Left renal cortex interstitium (tissue), 4 donors: ENCODE measurements at places on chromosomes 3 and 15.
A peak's percentile ranks its signal among the peaks of the same experiment; 100 is the strongest.

DNA sequence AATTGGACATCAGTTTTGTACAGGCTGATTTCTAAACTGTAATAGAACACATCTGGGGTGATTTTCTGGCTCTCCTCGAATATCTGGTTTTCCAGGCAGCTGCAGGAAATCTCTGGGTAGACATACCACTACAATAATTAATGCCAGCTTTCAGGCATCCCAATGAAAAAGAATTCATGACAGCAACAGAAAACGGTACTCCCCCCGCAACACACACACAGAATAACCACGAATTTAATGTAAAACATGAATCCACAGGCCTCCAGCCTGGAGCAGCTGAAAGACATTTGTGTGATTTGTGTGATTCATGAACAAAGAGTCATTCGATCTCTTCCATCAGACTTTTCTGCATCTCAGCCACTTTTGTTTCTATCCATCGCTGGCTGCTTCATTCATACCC is 262.2 kb downstream of the MAGI1 start:
- no peak for DNase-seq

DNA sequence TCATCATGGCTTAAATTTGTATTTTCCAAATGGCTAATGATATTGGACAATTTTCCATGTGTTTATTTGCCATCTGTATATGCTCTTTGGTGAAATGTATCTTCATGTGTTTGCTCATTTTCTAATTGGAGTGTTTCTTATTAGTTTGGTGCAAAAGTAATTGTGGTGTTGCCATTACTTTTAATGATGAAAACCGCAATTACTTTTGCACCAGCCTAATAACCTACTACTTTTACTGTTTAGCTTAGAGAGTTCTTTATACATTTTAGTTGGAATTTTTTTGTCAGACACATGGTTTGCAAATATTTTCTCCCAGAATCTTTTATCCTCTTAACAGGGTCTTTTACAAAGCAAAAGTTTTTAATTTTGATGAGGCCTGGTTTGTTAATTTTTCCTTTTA is 141.0 kb upstream of the AGTR1 start:
- DNase-seq: no peak

DNA sequence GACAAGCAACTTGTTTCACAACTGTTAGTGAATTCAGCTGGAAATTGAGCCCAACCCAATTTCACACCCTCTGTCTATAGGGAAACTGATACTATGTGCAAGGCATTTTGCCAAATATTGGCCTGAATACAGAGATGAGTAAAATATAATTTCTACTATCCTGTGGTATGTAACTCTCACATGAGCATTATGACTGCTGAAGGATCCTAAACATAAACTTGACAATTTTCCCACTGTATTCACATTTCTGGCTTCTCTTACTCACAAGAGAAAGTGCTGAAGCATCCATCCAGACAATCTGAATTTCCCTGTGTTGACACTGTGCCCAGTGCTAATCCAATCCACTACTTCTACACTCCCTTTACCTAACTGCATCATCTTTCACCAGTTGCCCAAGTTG is 28.4 kb downstream of the SERPINI2 start:
- no peak for DNase-seq

- DNase-seq: no peak
Measured at GRCh38 chr3:35651426-35651825, 12.1 kb downstream of the ARPP21 start.

GRCh38 chr3:100480081-100480480 is 12.3 kb upstream of the TMEM45A start:
- DNase-seq: no peak

- DNase-seq: no peak
Measured at GRCh38 chr15:33865416-33865815, 102.9 kb upstream of the CHRM5 start.

DNA sequence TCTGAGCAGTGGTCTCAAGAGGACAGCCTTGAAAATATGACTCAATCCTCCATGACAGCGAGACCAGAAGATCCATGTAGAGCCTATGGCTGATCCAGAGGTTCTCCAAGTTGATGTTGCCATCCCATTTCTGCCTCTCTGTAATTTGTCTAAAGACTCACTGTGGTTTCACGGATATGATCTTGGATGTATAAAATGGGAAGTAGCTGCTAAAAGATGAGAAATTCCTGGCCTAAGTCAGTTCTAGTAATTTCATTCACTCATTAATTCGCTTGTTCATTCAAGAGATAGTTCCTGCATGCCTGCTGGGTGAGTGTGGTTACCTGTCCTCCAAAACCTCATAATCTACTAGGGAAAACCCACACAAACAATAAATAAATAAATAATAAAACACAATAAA is 145.9 kb downstream of the TNIK start:
- no peak for DNase-seq

DNA sequence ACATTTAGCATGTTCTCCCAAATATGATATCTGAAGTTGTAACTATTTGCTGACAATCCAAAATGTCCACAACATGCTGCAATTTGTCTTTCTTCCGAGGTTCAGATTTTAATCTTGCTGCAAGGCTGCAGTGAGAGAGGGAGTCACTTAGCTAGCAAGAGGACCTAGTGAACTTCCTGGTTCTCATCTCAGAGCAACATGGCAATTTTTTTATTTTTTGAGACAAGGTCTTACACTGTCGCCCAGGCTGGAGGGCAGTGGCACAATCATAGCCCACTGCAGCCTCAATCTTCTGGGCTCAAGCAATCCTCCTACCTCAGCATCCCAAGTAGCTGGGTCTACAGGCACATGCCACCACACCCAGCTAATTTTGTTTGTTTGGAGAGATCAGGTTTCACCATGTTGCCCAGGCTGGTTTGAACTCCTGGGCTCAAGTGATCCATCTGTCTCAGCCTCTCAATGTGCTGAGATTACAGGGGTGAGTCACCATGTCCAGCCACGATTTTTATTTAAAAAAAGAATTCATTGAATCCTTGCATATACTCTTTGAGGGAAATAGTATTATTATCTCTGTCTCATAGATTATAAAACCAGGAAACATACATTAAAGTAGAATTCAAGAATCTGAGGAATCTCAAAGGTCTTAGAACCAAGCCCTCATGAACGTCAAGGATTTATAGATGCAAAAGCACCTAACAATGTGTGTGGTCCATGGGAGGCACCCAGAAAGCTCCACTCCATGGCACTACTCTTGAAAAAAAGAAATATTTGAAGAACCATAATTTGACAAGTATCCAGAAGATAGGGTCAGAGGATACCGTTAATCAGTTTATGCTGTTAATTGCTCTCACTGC is 9.1 kb downstream of the HDC start:
- DNase-seq: no peak

DNA sequence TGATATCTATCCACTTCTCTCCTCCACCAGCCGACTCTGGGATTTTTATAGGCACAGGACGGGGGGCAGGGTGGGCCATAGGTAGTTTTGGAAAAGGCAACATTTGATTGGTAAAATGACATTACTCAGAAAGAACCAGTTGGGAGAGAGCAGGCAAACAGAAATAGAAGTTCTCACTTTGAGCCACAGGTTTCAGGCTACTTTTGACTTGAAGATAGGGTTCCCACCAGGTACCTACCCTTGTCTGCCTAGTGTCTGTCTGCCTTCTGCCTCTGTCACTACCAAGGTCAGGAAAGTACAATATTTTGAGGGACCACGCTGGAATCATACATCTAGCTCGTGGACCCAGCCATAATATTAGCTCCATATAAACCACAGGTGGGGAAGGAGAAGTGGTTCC is 412.9 kb upstream of the GRM7 start:
- DNase-seq: no peak

GRCh38 chr15:91854639-91854990 is 1.1 kb downstream of the SLCO3A1 start:
- no peak for DNase-seq

GRCh38 chr3:33908250-33908851 is 109.9 kb downstream of the PDCD6IP start:
- no peak for DNase-seq

DNA sequence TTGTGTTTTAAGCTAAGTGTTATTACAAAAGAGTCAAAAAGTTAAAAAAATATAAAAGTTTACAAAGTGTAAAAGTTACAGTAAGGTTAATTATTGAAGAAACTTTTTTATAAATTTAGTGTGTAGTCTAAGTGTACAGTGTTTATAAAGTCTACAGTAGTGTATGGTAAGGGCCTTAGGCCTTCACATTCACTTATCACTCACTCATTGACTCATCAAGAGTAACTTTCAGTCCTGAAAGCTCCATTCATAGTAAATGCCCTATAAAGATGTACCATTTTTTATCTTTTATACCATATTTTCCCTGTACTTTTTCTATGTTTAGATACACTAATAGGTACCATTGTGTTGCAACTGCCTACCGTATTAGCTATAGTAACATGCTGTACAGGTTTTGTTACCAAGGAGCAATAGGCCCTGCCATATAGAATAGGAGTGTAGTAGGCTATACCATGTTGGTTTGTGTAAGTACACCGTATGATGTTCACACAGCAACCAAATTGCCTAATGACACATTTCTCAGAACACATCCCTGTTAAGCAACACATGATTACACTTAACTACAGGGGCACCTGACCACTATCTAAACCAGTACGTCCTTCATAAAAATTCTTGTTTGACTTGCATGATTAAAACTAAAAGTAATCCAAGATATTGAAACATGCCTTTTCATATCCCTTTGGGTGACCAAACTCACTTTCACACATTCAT is 17.2 kb downstream of the RAD18 start:
- DNase-seq: no peak

GRCh38 chr3:20258371-20258770 is 72.4 kb upstream of the SGO1 start:
- no peak for DNase-seq

DNA sequence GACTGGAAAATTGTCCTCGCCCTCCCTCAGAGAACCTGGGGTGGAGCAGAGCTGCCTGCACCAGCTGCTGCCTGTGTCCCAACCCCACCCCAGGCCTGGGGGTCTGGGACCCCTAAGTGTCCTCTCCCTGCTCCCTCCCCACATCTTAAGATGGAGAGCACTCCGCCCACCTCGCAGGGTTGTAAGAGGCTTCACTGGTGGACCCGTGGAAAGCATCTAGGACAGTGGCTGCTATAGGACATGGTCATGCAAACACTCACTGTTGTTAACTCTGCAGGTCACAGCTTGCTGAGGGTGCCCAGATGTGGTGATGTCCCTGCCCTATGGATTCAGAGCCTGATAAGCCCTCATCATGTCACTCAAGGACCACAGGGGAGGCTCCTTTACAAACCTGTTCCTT is 62.0 kb upstream of the ARNT2 start:
- no peak for DNase-seq

DNA sequence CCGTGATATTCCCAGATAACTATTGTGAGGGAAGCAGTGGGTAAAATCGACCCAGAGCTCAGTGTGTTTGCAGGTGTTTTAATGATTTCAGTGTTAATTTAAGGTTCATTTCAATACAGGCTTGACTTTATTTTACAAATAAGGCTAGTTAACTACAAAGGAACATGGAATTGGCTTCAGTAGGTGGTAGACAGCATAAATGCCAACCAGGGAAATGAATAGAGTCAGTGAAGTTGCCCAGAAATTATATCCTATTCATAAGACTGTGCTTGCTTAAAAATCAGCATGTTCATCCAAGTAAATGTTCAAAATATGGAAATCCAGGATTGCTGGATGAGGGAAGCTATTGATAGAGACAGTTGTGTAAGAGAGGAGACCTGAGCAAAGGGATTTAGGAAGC is 66.1 kb downstream of the LARS2 start:
- DNase-seq: no peak

- DNase-seq: peak; percentile 32
Measured at GRCh38 chr3:192409201-192409837, 318.0 kb downstream of the FGF12 start.

DNA sequence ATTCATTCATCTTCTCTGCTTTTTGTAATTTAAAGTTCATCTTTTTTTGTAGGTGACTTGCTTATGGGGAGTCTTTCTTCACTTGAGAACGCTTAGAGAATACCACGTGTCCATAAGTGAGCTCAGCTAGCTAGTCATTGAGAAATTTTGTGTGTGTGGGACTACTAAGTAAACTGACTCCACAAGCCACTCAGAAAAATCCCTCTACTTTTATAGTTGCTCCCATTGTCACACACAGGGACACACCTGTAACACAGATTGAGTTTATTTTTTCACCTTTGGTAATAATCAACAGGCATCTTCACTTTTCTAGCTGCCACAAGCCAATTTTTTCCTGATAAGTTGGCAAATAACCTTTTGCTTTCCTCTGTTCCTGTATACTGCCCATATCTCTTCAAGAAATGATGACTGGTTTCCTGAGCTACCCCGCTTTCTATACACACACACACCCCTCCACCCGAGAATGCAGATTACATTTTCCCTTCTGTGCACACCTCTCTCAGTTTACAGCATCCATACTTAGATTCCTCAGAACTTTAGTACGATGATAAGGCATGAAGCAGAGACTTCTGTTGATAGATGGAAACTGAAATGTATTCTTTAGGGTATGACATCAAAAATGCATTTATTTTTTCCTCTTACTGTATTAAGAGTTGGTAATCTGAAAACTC is 4.6 kb downstream of the TSC22D2 start:
- DNase-seq: no peak

DNA sequence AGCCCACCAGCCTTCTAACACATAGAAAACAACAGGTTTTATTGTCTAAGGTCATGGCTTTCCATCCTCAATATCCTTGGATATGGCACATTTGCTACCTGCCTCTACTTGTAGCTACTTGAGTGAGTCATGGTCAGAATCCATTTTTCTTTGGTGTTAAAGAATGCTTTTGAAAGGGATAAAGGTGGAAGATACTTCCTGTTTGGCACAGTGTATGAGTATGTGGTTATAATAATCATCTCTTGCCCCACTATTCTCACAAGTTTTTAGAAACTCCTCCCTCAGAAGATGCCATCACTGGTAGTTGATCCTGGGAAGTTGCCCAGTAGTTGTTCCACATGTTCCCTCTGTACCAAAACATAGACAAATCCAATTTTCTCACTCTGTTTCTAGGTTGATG is 508.6 kb upstream of the IL12A start:
- DNase-seq: no peak

DNA sequence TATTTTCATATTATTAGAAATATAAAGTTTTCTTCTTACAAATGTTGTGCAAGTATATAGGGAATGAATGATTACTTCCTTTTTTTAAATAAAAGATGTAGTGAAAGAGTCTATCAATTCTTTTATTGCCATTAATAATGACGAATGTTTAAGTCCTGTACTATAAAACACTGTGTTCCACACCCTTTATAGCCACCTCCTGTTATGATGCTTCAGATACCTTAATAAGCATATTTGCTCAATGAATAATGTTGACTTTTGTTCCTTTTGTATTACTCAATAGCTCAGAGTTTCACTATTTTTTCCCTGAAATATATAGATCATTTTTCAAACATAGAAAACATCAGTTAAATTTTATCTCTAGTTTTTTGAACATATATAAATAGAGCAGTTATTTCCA is 378.2 kb upstream of the THBS1 start:
- no peak for DNase-seq

DNA sequence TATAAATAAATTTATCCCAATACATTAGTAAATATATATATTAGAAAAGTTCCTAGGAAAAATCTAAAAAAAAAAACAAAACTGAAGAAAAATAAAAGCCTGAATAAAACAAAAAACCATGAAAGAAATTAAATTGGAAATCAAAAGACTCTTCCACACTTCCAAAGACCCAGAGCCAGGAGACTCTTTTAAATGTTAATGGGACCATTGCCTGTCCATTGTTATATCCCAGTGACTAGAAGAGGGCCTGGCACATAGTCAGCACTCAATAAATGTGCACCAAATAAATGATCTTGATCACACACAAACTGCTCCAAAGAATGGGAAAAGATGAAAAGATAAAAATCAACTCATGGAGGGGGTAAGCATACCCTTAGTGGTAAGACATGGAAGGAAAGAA is 51.3 kb upstream of the CLDN18 start:
- DNase-seq: no peak
